Uterine smooth muscle cell (primary cell): ENCODE measurements at places on chromosomes 7 and 10. TPM values are rescaled to one million over a fixed set of nuclear protein-coding genes. Genes with fewer than 3 reads are reported as not detected.

The ADAM12 gene
- total RNA-seq: 40.8 and 119 TPM in 2 replicates

The CTNNA3 gene
- total RNA-seq: not detected in 2 replicates

The GHRHR gene
- total RNA-seq: not detected in 2 replicates

The HTR5A gene
- total RNA-seq: under 0.01 TPM in 1 of 2 replicates, not detected in the other

The VAX1 gene
- total RNA-seq: not detected in 2 replicates

The TRDMT1 gene
- 6.6 and 12.3 TPM in 2 replicates for total RNA-seq

The EVX1 gene
- total RNA-seq: under 0.01 TPM in 1 of 2 replicates, not detected in the other

The DYNC1I1 gene
- 0.62 and 2.1 TPM in 2 replicates for total RNA-seq

The SMKR1 gene
- 0.25 and 0.44 TPM in 2 replicates for total RNA-seq

The HOXA3 gene
- under 0.01 and 1.2 TPM in 2 replicates for total RNA-seq

The TMEM72 gene
- total RNA-seq: not detected in 2 replicates

The PDK4 gene
- under 0.01 and 0.12 TPM in 2 replicates for total RNA-seq

The HABP2 gene
- not detected in 2 replicates for total RNA-seq

The GGCT gene
- 21.5 and 24.1 TPM in 2 replicates for total RNA-seq

The H2BK1 gene
- total RNA-seq: not detected in 2 replicates

The RAB19 gene
- not detected in 2 replicates for total RNA-seq

The ANLN gene
- total RNA-seq: 46.6 and 194 TPM in 2 replicates
